ENCODE measurements at places on chromosomes 1 and 21.
A peak's percentile ranks its signal among the peaks of the same experiment; 100 is the strongest.

DNA sequence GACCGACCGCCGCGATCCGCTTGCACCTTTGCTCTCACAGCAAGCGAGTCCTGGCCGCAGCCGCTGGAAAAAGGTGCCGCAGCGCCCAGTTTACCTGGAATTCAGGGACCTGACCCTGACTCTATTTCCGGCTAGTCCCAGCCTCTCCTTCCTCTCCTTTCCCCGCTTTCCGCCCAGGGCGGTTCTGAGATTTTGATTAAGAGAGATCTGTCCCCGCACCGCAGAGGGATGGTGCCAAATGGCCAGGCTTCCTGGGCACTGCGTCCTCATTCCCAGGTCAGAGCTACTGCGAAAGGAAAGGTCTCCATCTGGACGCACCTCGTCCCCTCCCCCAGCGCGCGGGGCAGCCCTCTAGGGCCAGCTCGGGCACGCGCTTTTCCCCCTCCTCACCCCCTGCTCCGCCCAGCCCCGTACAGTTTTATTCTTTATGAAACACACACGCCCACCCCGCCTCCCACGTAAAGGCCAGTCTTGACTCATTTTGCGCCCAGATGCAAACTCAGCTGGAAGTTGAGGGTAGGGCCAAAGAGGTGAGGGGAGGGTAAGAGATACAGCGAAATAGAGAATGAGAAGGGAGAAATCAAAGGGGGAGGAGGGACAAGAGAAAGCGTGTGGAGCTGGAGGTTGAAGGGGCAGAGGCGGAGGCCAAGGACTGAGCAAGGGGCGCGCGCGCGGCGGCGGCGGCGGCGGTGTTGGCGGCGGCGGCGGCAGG, 411.8 kb upstream of the ESRRG start:
- DNase-seq = peak; percentile 83

GRCh38 chr21:36489103-36489775, 9.3 kb upstream of the CLDN14 start:
- DNase-seq = no peak

GRCh38 chr1:234973426-234974250, 155.0 kb downstream of the TOMM20 start:
- peak; percentile 47 for DNase-seq

- DNase-seq = no peak
These were observed 59.4 kb downstream of the SYT6 start for GRCh38 chr1:114094363-114094634.

- no peak for DNase-seq
These were observed 3.3 kb upstream of the B4GALT3 start for GRCh38 chr1:161180639-161181038.

DNA sequence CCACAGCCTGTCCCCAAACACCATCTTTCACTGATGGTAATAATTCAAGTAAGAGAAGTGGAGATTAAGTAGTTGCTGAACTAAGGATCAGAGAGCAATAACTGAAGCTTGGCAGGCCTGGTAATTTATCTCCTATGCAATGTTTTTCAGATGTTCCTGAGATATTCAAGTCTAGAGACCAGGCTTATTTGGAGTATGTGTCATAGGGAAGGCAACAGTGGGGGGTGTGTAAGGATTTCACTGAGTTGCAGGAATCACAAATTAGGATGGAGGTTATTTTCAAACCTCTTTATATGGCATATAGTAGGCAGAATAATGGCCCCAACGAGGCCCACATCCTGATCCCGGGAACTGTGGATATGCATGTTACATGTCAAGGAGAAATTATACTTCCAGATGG, 171.7 kb downstream of the KCNJ6 start:
- DNase-seq = no peak

- DNase-seq = no peak
These were observed 48.2 kb downstream of the ADARB1 start for GRCh38 chr21:45122432-45123132.

DNA sequence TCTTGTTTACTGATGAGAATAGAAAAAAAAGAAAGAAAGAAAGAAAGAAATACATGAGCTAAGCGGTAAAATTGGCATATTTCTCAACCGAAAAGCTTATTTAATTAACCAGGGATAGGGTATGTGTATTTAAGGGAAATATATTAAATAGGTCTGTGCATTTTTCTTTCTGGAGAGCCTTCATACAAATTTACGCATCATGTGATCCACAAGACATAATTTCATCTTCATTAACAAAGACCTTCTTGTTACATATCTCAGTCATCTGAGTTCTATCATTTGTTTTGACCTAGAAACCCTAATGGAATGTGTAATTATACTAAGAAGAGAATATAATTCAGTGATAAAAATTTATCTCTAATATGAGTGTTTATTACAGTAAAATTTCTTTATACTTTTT, 37.2 kb downstream of the CFH start:
- DNase-seq = no peak

GRCh38 chr1:172893146-172893841, 157.4 kb downstream of the TNFSF18 start:
- no peak for DNase-seq

- DNase-seq = no peak
These were observed 23.5 kb upstream of the KCNAB2 start for GRCh38 chr1:6022193-6022592.

DNA sequence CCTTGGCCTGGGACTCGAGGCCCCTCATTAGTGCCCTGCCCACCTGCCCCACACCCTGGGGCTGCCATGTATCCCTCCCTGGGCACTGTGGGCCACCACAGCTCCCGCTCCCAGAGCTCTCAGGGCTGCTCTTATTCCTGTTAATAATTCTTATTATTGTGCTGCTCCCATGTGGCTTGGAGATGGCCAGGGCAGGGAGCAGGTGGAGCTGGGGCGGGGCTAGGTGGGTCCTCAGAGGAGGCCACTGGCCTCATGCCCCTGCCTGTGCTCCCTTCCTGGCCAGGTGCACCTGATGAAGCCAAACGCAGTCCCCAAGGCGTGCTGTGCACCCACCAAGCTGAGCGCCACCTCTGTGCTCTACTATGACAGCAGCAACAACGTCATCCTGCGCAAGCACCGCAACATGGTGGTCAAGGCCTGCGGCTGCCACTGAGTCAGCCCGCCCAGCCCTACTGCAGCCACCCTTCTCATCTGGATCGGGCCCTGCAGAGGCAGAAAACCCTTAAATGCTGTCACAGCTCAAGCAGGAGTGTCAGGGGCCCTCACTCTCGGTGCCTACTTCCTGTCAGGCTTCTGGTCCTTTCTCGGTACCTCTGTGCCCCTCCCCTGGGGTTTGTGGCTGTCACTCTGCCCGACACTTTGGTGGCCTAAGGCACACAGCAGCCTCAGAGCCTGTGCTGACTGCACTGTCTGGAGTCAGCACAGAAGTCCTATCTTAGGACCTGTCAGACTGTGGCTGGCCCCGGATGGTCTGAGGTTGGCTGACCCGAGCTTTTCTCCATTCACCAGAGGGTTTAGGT, 34.1 kb downstream of the BMP8A start:
- no peak for DNase-seq

GRCh38 chr1:44743211-44743610, 3.6 kb downstream of the KIF2C start:
- no peak for DNase-seq

DNA sequence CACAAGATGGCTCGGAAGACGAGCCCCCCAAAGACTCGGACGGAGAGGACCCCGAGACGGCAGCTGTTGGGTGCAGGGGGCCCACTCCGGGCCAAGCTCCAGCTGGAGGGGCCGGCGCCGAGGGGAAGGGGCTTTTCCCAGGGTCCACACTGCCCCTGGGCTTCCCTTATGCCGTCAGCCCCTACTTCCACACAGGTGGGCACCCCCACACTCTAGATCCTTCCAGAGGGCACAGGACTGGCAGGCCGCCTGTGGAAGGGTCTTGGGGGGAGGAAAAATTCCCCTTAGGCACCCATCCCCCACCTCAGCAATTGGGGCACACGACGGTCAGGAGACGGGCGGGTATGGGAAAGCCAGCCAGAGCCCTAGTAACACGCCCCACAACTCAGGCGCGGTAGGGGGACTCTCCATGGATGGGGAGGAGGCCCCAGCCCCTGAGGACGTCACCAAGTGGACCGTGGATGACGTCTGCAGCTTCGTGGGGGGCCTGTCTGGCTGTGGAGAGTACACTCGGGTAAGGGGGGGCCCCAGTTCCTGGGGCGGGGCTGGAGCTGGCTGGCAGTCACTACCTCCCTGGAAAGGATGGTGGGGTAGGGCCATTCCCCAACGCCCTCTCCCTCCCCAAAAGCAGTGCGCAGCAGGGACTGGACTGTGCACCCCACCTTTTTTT, 16.1 kb downstream of the NOC2L start:
- DNase-seq = no peak

GRCh38 chr1:203629016-203629506, 2.4 kb downstream of the ATP2B4 start:
- DNase-seq = no peak

DNA sequence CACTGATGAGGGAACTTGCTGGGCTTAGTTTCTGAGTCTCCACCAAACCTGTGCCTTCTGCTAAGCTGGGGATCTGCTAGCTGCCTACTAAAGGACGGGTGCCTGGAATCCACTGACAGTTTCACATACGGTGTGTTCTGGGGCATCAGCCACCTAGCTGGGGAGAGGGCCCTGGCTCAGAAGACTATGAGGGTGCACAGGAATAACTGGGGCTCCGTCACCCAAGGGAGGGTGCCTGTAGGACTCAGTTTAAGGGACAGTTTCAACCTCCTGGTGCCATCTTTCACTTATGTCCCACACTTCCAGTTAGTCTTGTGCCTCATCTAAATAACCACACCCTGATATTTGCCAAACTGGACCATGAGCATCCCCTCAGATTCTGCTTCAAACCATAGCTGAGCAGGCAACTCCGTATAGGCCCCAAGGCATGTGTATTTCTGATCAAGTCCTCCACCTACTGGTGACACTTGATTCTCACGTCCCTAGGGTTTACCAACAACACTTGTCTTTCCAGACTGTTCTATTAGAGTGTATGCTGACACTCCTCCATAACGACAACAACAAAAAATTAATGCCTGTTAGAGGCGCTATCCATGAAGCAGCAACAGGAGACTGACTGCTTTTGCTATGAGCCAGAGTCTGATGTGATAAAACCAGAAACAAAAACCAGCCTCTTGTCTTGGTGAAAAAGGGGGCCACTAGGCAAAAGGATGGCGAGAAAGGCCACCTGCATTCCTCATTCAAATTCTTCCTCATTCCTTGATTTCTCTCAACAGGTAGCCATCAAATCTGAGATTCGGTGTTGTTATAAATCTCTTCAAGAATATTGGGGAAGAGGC, 55.0 kb upstream of the PAXBP1 start:
- DNase-seq = peak; percentile 76

DNA sequence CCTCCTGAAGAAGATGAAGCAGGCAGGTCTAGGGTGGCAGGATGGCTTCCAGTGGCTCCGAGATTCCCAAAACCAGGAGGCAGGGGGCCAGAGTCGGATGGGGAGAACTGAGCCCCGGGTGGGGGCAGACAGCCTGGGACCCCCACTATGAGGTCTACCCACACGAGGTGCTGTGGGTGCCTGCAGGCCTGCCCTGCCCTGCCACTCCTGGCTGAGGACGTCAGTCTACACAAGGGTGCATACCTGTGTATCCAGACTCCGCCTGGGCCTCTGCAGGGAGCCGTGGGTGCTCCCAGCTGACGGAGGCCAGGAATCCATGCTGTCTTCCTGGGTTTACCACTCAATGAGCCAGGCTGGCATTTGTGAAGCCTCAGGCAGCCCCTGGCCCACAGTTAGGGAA, 80.3 kb downstream of the PRDM16 start:
- DNase-seq = no peak

GRCh38 chr1:83857103-83857502, 141.8 kb downstream of the TTLL7 start:
- no peak for DNase-seq

GRCh38 chr1:7329868-7330615, 441.1 kb upstream of the VAMP3 start:
- peak; percentile 19 for DNase-seq

- peak; percentile 78 for DNase-seq
These were observed 624 bp downstream of the SLC41A1 start for GRCh38 chr1:205812271-205812877.

GRCh38 chr1:171738911-171739310, 3.0 kb downstream of the VAMP4 start:
- DNase-seq = no peak

GRCh38 chr1:58459911-58460310, 86.6 kb downstream of the OMA1 start:
- DNase-seq = no peak

DNA sequence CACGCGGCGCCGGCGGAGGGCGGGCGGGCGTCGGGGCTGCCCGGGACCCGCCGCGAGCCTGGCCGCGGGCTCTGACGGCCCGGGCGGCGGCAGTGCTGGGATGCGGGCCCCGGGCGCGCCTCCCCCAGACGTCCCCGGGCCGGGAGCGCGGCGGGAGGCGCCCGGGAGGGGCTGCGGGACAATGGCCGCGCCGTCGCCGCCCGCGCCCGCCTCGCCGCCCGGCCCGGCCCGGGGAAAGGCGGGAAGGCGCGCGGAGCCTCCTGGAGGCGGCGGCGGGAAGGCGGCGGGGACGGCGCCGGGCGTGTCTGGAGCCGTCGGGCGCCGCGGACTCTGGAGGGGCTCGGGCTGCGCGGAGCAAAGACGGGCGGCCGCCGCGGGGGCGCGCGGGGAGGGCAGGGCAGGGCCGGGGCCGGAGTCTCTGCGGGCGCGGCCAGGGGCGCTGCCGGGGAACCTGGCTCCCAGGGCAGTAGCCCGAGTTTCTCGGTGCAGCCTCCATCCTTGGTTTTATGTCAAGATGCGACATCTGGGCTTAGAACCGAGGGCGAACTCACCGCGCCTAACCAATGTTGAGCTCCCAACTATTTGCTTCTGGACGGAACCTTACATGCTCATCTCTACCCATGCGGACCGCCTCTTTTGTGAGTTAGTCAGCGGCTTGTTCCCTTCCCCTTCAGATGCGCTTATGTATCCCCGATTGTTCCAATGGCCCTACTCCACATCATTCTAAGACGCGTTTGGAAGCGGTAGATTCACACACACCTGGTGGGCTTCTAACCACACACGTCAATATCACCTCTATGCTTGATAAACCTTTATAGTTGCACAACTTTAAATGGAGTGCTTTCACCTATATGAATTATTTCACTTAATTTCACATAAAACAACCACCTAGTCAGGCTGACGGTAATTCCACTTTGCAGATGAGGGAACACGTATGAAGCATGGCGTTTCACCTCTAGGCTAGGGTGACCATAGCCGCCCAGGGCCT, 651 bp downstream of the ZBTB8A start:
- peak; percentile 76 for DNase-seq

DNA sequence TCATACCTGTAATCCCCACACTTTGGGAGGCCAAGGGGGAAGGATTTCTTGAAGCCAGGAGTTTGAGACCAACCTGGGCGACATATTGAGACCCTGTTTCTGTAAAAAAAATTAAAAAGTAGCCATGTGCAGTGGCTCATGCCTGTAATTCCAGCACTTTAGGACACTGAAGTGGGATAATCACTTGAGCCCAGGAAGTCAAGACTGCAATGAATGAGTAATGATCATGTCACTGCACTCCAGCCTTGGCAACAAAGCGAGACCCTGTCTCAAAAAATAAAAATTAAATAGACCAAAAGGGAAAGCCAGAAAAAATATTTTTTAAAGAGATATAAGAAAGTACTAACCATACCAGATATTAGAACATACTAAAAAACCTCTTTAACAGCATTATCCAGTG, 44.7 kb upstream of the LYPLAL1 start:
- DNase-seq = no peak

GRCh38 chr1:199290186-199290585, 651.3 kb downstream of the PTPRC start:
- no peak for DNase-seq

Data from endodermal cell (in vitro differentiated cells).